ENCODE measurements at places on chromosomes 2 and 18. TPM values are rescaled to one million over a fixed set of nuclear protein-coding genes. Genes with fewer than 3 reads are reported as not detected.

DNA sequence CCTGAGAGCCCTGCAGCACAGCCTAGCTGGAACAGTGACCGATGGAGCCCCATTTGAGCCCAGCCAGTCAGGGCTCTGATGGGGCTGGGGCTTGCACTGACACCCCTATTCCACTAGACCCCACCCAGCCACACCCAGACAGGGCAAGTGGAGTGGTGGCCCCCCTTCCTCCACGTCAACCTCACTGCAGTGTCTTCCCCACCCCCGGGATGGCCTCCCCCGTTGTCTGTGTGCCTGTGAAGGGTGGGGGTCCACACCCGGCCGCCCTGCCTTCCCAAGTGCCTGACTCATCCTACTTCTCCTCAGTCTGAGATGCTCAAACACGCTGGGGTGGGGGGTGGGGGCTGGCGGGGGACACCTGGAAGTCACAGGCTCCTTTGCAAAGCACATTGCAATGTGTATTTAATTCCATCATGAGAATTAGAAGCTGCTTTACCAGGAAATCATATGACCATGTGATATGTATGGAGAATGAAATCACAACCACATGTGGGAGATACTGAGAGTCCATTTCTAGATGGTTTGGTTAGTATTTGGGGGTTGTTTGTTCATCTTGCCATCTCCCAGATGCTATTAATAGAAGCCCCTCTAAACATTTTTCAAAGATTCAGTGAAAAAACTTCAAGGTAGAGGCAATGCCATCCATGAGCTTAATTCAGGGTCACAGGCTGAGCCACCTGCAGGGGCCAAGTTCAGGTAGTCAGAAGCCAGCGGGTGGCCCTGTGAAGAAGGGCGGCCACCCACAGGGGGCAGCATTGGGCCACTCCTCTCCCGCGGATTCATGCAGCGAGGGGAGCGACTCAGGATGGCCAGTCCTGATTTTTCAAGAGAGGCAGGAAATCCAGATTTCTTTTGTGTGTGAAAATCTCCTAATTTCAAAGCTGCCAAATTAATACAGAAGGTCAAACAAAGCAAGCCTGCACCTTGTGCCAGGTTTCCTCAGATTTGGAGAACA, 22.7 kb upstream of the GMPPA start:
- DNase-seq = no peak

DNA sequence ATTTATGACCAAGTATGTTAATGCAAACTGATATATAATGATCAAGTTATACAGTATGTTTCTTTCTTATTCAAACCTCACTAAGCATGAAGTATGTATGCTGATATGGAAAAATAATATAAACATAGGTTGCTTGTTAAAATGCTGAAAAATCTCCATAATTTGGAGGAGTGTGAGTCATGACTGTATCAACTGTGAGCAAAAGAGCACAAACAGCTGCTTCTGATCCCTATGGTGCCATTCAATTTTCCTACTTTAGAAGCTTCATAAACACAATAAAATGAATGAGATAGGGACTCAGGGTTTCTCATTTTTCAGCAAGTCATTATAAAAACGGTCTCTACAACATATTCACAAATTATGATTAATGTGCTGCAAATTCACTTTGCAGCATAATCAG, 129.9 kb upstream of the TFPI start:
- DNase-seq = no peak

GRCh38 chr2:155100261-155100660, 401.8 kb downstream of the KCNJ3 start:
- no peak for DNase-seq

DNA sequence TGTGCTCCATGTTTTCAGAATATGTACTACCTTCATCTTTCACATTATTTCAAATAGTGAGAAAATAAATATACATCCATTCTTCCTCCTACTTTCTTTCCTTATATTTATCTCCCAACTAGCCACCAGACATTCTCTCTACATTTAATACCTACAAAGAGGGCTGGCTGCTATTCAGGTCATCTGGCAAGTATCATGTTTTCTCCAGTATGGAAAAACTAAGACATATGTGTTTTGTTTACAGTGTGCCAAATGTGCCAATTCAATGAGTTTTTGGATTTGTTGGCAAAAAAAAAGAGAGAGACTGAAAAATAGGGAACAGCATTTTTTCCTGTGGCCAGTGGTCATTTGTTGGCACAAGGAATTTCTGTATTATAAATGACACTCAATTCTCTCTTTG, 1207.3 kb downstream of the DPP10 start:
- DNase-seq = no peak

GRCh38 chr18:255171-255570, 12.7 kb downstream of the THOC1 start:
- no peak for DNase-seq

The HAAO gene
- polyA plus RNA-seq = 51.3 TPM
